HT1080 (cell line): ENCODE measurements at places on chromosomes 11 and 22.

GRCh38 chr22:36873614-36874308, 13.0 kb downstream of the NCF4 start:
- DNase-seq = peak; percentile 27

- DNase-seq = peak; percentile 59
These were observed 1786.5 kb upstream of the RAG2 start for GRCh38 chr11:38384568-38384967.

DNA sequence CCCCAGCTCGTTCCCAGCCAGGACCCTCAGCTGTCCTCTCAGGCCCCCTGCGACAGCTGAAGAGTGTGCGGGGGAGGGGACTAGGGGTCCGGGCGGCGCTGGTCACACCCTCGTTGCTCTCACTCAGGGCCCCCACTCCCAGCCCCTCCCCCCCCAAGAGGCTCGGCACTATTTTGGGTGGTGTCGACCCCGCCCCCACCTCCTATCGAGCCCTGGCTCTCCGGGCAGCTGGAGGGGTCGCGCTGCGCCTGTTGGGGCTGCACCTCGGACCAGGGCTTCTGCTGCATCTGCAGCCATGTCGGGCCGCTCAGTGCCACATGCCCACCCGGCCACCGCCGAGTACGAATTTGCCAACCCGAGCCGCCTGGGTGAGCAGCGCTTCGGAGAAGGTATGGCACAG, at the start of gene HSPB2:
Gene HSPB2, plus strand, starts transcription at position 200 of the 400 bp plus-strand sequence. Its CDS starts 96 bp downstream, at position 296.
- DNase-seq = no peak

- no peak for DNase-seq
These were observed 243.7 kb downstream of the TTC28 start for GRCh38 chr22:28435982-28436381.

DNA sequence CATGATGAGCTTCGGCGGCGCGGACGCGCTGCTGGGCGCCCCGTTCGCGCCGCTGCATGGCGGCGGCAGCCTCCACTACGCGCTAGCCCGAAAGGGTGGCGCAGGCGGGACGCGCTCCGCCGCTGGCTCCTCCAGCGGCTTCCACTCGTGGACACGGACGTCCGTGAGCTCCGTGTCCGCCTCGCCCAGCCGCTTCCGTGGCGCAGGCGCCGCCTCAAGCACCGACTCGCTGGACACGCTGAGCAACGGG, 169 bp downstream of the NEFH start:
- DNase-seq = no peak

GRCh38 chr11:129075757-129076156, 116.4 kb downstream of the ARHGAP32 start:
- no peak for DNase-seq

DNA sequence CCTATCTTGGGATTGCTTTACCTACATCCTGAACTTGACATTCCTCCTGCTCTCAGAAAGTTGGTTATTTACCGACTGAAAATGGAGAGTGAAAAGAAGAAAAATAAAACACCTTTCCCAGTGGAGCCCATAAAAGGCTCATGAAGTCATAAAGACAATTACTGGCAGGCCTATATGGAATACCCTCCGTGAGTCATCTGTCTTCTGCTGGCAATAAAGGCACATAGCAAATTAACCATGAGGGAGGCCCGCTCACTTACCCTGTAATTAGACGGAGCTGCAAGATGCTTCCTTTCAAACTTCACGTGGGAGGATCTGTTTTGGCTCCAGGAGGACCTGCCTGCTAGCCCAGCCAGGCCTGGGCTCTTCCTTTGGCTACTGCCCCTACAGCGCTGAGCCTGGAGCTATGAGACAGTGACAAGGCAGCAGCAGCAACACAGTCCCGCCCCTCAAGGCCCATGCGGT, 540.4 kb downstream of the BUD13 start:
- no peak for DNase-seq

DNA sequence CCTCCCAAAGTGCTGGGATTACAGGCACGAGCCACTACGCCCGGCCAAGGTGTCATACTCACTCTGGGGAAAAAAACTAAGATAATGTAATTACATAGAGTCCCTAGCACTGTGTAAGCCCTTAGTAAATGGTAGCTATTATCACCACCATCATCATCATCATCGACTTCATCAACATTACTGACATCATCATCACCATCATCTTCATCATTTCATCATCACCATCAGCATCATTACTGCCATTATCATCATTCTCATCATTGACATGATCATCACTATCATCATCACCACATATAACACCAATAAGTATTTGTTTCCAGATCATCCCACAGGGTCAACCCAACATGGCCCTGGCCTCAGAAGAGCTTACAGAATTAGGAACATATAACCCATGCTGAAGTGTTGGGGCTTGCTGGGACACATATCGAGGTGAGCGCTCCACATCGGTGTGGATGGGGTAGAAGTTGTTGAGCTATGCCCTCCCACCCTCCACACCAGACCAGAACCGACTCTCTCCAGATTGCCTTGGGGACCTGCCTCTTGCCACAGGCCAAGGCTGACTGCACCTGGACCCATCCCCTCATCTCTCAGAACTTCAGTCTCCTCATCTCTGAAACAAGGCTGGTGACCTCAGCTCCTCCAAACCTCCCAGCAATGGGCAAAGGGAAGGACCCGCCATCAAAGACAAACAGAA, 14.7 kb upstream of the CD5 start:
- no peak for DNase-seq

- no peak for DNase-seq
These were observed 89.8 kb downstream of the MORC2 start for GRCh38 chr22:30878516-30879414.

DNA sequence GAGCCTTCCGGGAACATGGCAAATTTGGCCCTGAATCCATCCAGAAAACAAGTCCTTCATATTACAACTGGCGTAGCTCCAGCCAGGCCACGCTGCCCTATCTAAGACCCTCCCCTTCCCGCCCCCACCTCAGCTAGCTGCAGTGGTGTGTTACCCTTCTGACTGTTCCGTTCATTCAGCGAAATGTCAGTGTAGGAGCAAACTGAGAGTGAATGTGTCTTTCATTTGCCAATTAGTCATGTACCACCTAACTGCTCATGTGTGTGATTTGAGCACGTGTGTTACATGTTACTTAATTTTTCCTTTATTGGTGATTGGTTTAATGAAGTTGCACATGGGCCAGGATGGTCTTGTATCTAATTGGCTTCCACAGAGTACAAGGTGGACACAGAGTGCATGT, 34.8 kb upstream of the POU2AF1 start:
- DNase-seq = no peak
